Osteocyte (in vitro differentiated cells): ENCODE measurements at places on chromosomes 2 and 18. TPM values are rescaled to one million over a fixed set of nuclear protein-coding genes. Genes with fewer than 3 reads are reported as not detected.
A peak's percentile ranks its signal among the peaks of the same experiment; 100 is the strongest.

GRCh38 chr2:172147944-172148650 lies 45.4 kb upstream of the DLX2 start:
- no peak overlapping the region for H3K27ac ChIP-seq
- peaks cover 28% of the 10 kb centered on the region for H3K27me3 ChIP-seq
- peaks cover 1% of the 10 kb centered on the region for H3K4me1 ChIP-seq
- H3K4me3 ChIP-seq: no peak overlapping the region
- no peak for DNase-seq
- no peaks in the 10 kb centered on the region for H3K36me3 ChIP-seq

GRCh38 chr2:236968101-236968879 lies 117.4 kb upstream of the COPS8 start:
- H3K27me3 ChIP-seq: peaks cover 8% of the 10 kb centered on the region
- no peak for DNase-seq
- H3K4me3 ChIP-seq: no peak overlapping the region
- H3K36me3 ChIP-seq: no peaks in the 10 kb centered on the region
- H3K4me1 ChIP-seq: peaks cover 11% of the 10 kb centered on the region

GRCh38 chr2:191481305-191482070 lies 196.4 kb upstream of the NABP1 start:
- no peak for DNase-seq
- peaks cover 5% of the 10 kb centered on the region for H3K4me1 ChIP-seq
- H3K4me3 ChIP-seq: no peak overlapping the region
- no peak overlapping the region for H3K27ac ChIP-seq

DNA sequence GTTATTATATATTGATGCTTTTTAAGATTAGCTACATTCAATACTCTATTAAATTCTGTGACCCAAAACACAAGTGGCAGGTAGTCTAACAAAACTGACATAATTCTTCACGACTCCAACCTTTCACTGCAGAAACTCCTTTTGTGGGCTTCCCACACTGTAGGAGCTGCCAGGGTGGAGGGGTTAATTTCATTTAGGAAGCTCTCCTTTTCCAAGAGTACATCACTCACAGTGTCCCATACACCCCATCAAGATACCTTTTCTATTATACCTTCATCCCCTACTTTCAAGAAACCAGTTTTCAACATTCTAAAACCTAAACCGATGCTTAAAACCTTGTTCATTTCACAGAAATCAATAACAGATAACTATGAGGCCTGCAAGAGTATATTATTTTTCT lies 825 bp downstream of the THUMPD2 start:
- no peaks in the 10 kb centered on the region for H3K27me3 ChIP-seq
- peak overlapping the region; percentile 81 for H3K4me3 ChIP-seq
- H3K27ac ChIP-seq: peak overlapping the region; percentile 84
- DNase-seq: no peak
- H3K4me1 ChIP-seq: peaks cover 26% of the 10 kb centered on the region

DNA sequence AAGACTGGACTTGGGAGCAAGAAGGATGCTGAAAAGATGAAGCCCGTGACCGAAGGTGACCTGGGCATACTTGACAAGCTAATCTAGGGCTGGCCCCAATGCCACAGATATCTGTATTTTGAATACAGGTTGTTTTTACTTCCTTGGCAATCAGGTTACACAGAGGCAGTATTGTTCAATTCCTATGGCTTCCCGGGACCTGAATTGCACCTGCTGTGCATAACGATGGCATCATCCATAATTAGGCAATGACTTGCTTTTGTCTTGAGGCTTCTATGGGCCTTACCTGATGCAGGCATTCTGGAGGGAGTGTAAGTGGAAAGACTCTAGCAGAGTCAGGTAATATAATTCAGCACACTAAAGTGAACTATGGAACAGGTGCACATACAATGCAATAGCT lies 60.6 kb upstream of the CUL3 start:
- H3K27me3 ChIP-seq: peaks cover 23% of the 10 kb centered on the region
- H3K27ac ChIP-seq: no peak overlapping the region
- no peak for DNase-seq
- no peak overlapping the region for H3K4me3 ChIP-seq
- no peaks in the 10 kb centered on the region for H3K4me1 ChIP-seq
- no peaks in the 10 kb centered on the region for H3K36me3 ChIP-seq

DNPEP gene
- 58.1 and 73.2 TPM in 2 replicates for total RNA-seq

DNA sequence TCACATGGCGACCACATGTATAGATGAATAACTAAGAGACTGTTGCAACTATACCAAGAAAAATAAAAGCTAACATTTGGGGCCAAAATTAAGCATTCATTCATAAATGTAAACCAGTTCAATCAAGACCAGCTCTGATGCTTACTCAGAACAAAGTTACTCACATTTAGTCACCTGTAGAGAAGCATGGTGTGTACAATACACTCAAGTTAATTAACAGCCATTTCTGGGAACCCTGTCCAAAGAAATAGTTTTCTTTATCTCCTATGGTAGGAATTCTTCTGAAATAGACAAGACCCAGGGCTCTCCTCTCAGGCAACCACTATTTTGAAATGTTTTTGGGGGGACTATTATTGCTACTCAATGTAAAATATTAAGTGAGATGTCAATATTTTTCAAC lies 1.6 kb downstream of the SCN3A start:
- H3K4me3 ChIP-seq: no peak overlapping the region
- no peak overlapping the region for H3K27ac ChIP-seq
- H3K36me3 ChIP-seq: no peaks in the 10 kb centered on the region
- DNase-seq: no peak

DNA sequence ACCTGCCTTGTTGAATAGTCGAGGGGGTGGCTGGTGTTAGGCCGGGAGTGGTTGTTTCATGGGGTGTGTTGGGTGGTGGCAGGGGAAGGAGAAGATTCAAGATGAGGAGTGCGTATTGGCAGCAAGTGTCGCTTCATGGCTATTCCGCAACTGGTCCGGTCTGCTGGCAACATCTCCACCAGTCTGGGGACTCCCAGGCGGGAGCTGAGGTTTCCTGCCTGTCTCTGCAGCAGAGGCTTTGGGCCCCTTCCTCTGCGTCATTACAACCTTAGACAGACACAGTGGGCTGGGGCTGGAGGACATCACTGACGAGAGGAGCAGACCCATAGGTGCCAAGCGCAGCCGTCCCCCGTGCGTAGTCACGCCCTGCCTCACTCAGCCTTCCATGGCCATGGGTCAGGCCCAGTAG lies 64.0 kb upstream of the MCFD2 start:
- H3K4me3 ChIP-seq: no peak overlapping the region
- peaks cover 21% of the 10 kb centered on the region for H3K36me3 ChIP-seq
- H3K4me1 ChIP-seq: peaks cover 22% of the 10 kb centered on the region
- DNase-seq: no peak
- no peak overlapping the region for H3K27ac ChIP-seq

ANKRD62 gene
- total RNA-seq: not detected in 2 replicates

- no peak for DNase-seq
- H3K27me3 ChIP-seq: peaks cover 28% of the 10 kb centered on the region
- H3K4me1 ChIP-seq: no peaks in the 10 kb centered on the region
- H3K27ac ChIP-seq: no peak overlapping the region
- no peaks in the 10 kb centered on the region for H3K36me3 ChIP-seq
- no peak overlapping the region for H3K4me3 ChIP-seq
These were observed 53.5 kb upstream of the SLC38A11 start for GRCh38 chr2:165008730-165009315.

GRCh38 chr2:227870710-227871374 lies 589 bp upstream of the DAW1 start:
- H3K36me3 ChIP-seq: no peaks in the 10 kb centered on the region
- no peak overlapping the region for H3K27ac ChIP-seq
- DNase-seq: no peak
- no peaks in the 10 kb centered on the region for H3K27me3 ChIP-seq
- H3K4me1 ChIP-seq: peaks cover 1% of the 10 kb centered on the region

DNA sequence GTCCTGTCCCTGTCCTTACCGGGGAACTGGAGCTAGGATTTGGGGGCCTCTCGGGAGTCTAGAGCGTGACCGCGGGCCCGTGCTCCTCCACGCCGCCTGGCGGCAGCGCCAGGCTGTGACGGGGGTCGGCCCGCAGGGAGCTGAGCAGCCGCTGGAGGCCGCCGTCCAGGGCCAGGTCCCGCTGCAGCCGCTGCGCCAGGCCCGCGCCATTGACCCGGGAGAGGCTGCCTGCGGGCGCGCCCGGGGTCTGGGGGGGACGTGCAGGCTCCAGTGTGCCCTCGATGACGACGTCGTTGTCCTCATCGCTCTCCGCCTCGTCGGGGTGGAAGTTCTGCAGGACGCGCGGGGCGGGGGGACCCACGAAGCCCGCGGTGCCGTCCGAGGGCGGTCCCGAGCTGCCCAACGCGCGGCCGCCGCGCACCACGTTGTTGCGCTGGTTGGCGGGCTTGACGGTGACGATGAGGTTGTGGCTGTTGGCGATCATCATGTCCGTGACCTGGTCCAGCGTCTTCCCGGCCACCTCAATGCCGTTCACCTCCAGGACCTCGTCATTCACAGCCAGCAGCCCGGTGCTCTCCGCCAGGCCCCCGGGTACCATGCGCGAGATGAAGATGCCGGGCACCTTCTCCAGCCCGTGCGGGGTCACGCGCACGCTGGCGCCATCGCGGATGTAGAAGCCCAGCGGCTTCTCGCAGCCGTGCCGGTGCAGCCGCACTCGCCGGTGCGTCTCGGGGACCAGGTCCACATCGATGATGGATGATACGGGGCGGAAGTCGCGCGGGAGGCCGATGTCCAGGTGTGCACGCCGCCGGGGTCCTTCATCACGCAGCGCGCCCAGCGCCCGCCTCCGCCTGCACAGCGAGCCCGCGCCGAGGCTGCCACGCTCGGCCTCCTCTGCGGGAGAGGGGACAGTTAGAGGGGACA lies 50.9 kb downstream of the ADNP2 start:
- H3K4me3 ChIP-seq: no peak overlapping the region
- peaks cover 29% of the 10 kb centered on the region for H3K36me3 ChIP-seq
- H3K4me1 ChIP-seq: peaks cover 3% of the 10 kb centered on the region
- DNase-seq: no peak
- H3K27me3 ChIP-seq: no peaks in the 10 kb centered on the region

DNA sequence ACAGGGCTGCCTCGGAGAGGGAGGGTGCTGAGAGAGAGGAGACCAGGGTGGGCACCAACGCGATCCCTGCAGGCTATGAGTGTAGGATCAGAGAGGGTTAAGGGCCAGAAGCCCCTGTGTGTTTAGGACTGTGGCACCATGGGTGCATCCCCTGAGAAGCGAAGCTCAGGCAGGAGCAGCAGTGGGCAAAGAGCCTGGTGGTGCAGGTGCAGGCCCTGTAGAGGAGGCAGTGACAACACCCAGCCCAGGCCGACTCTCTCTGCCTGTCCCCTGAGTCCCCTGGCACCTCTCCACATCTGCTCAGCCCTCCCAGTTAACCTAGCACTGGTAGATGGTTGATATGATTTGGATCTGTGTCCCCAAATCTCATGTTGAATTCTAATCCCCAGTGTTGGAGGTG lies 139.8 kb downstream of the RNF152 start:
- H3K4me1 ChIP-seq: no peaks in the 10 kb centered on the region
- no peaks in the 10 kb centered on the region for H3K27me3 ChIP-seq
- no peaks in the 10 kb centered on the region for H3K36me3 ChIP-seq
- H3K27ac ChIP-seq: no peak overlapping the region

DNA sequence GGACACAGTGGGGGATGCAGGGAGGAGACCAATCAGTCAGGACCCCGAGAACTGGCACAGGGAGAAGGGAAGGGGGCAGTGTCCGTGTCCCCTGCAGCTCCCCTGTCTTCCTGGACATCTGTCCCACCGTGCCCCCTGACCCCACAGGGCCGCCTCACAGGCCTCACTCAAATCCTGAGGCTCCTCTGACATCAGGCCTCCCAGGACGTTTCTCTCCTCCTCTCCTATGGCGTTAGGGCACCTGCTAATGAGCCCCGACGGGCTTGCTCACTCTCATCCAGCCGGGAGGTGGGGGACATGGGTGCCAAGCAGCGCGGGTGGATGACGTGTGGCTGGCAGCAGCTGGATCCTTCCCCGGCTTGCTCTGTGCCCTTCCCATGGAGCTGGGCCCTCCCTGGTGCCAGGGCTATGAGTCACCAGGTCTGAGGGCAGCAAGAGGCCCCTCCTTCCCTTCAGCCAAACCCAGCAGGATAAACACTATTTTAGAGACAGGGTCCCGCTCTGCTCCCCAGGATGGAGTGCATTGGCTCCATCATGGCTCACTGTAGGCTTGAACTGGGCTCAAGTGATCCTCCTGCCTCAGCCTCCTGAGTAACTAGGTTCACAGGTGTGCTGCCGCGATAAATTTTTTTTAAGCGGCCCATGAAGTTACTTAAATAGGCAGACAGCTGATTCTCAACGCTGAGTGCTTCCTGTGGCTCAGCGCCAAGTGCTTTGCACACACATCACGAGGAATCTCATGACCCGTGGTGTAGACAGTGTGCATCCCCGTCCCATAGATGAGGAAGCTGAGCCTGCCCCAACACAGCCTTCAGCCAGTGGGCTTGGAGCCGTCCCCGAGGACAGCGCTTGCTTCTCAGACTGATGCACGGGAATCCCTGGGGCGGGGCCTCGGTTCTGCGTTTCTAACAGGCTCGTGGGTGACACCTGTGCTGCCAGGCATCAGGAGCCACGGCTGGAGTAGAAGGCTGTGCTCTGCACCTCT lies 64.5 kb upstream of the HDAC4 start:
- no peaks in the 10 kb centered on the region for H3K36me3 ChIP-seq
- DNase-seq: peak; percentile 83
- H3K27me3 ChIP-seq: no peaks in the 10 kb centered on the region

DCC gene
- total RNA-seq: 0.24 and 0.39 TPM in 2 replicates

DSC2 gene
- total RNA-seq: 1.2 and 1.6 TPM in 2 replicates

DNA sequence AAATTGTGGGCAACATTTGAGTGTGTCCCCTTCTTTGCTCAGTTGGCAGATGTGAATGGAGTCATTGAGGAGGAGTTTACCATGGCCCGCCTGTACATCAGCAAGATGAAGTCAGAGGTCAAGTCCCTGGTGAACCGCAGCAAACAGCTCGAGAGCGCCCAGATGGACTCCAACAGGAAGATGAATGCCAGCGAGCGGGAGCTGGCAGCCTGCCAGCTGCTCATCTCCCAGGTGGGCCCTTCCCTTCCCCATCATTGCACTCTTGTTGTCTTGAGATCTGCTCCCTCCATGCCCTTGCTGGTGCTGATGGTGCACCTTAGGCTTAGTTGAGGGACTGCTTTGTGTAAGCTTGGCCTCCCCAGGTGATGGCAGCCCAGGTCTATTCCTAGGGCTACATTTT lies 47.5 kb upstream of the LYPD6B start:
- no peak overlapping the region for H3K27ac ChIP-seq
- no peak for DNase-seq
- H3K4me3 ChIP-seq: no peak overlapping the region
- no peaks in the 10 kb centered on the region for H3K36me3 ChIP-seq
- H3K27me3 ChIP-seq: no peaks in the 10 kb centered on the region

GRCh38 chr2:75959724-75960471 lies 249.2 kb upstream of the GCFC2 start:
- H3K4me1 ChIP-seq: no peaks in the 10 kb centered on the region
- no peak for DNase-seq
- H3K36me3 ChIP-seq: no peaks in the 10 kb centered on the region
- H3K27me3 ChIP-seq: peaks cover 5% of the 10 kb centered on the region

CARF gene
- total RNA-seq: 16.6 and 17.0 TPM in 2 replicates

REG3G gene
- not detected in 2 replicates for total RNA-seq

GRCh38 chr18:49970319-49970718 lies 157.0 kb upstream of the ACAA2 start:
- H3K27me3 ChIP-seq: peaks cover 8% of the 10 kb centered on the region
- DNase-seq: no peak
- no peaks in the 10 kb centered on the region for H3K4me1 ChIP-seq
- no peak overlapping the region for H3K4me3 ChIP-seq
- H3K36me3 ChIP-seq: no peaks in the 10 kb centered on the region
